GM13977 (cell line): ENCODE measurements at places on chromosomes 5 and 9.

GRCh38 chr9:99445920-99446319 is 223.8 kb downstream of the SEC61B start:
- no peak for DNase-seq

DNA sequence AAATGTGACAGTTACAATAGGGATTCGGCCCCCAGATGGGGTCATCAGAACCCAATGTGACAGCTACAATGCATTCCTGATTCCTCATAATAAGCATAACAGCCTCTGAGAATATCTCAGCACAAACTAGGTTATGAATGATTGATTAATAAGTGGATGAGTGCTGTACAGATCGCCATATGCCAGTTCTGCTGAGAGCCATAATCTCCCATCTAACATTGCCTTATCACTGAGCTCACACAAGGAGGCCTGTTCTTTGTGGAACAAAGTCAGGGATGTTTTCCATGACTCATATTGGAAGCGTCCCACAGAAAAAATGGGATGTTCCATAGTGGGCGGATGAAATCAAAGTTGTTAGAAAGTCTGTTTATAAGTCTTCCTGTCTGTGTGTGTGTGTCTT is 89.6 kb downstream of the KIF4B start:
- no peak for DNase-seq

- DNase-seq: no peak
These were observed 28.1 kb downstream of the ACSL6 start for GRCh38 chr5:131983244-131983771.

DNA sequence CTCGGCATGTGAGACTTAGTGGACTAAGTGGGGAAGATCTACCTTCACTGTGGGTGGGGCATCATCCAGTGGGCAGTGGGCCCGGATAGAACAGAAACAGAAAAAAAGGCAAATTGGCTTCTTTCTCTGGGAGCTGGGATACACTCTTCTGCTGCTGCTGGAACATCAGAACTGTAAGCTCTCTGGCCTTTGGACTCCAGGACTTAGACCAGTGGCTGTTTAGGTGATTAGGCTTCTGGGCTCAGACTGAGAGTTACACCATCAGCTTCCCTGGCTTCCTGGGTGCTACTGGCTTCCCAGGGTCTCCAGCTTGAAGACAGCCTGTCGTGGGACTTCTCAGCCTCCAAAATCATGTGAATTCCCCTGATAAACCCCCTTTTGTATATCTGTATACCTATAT is 122.7 kb upstream of the SLC28A3 start:
- DNase-seq: no peak

- DNase-seq: no peak
These were observed 14.3 kb downstream of the HMGCR start for GRCh38 chr5:75351139-75351926.

GRCh38 chr5:95440825-95441224 is 49.7 kb downstream of the FAM81B start:
- DNase-seq: no peak

- peak; percentile 40 for DNase-seq
These were observed 1.0 kb downstream of the BASP1 start for GRCh38 chr5:17218353-17219005.

GRCh38 chr5:141192110-141192725 is at the start of gene PCDHB10:
Gene PCDHB10, plus strand, starts transcription at chr5:141192353. Its CDS starts 200 bp downstream, at chr5:141192553.
- peak; percentile 43 for DNase-seq

- DNase-seq: no peak
These were observed 107.6 kb upstream of the PHYKPL start for GRCh38 chr5:178340187-178340586.

GRCh38 chr5:115869256-115869795 is 27.6 kb downstream of the AP3S1 start:
- no peak for DNase-seq

DNA sequence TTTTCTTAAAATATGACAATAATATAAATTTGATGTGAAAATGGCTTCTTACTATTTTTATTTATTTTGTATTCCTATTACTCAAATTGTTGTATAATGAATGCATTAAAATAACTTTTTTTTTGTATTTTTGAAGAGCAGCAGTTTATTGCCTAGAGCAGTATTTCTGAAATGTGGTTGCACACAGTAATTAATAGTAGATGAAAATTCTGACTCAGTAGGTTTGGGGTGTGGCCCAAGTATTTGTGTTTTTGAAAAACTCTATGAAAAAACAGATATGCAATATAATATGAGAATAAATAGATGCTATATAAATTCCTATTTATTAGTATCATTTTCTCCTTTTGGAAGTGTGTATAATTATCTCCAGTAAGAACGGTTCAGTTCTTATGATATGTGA is 2225.3 kb upstream of the C9orf72 start:
- DNase-seq: no peak

GRCh38 chr9:84858364-84858763 is 188.8 kb downstream of the NTRK2 start:
- DNase-seq: no peak
